Stimulated activated CD4-positive, alpha-beta T cell treated with anti-CD3 and anti-CD28 coated beads, TNF-alpha, amount 100 ng/mL, for 48 hours (primary cell): ENCODE measurements at places on chromosomes 1 and 21.
A peak's percentile ranks its signal among the peaks of the same experiment; 100 is the strongest.

DNA sequence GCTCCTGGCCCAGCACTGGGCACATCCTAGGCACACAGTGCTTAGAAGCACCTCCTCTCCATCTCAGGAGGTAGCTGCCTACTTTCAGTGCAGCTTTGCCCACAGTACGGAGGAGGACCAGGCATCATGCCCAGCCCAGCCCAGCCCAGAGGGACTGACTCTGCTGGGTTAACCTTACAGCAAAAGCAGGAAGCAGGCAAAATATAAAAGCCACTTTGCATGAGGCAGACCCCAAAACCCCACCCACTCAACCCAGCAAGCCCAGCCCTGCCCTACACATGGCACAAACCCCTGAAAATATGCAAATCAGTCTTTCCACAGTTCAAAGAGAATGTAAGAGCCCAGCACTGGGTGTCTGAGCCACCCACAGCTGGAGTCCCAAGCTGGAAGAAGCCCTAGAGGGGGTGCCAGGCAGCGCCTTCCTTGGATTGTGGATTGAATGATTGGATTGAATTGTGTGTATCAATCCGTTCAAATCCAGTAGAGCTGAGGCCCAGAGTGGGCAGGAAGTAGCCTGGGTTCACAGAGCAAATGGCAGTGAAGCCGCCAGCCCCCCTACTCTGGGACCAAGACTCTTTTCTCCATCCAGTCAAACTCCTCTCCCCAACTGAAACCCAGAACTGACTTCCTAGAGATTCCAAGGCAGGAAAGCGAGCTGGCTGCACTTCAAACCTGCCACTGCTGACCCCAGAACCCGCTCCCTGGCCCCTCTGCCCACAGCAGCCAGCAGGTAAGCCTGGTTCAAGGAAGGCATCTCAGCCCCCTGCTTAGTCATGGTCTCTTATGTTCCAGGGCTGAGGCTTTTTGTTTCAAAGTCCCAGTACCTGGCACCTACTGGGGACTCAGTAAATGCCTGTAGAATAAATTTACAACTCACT lies 117.7 kb downstream of the LACTBL1 start:
- DNase-seq: no peak

GRCh38 chr1:97903626-97904025 lies 17.2 kb downstream of the DPYD start:
- DNase-seq: no peak

DNA sequence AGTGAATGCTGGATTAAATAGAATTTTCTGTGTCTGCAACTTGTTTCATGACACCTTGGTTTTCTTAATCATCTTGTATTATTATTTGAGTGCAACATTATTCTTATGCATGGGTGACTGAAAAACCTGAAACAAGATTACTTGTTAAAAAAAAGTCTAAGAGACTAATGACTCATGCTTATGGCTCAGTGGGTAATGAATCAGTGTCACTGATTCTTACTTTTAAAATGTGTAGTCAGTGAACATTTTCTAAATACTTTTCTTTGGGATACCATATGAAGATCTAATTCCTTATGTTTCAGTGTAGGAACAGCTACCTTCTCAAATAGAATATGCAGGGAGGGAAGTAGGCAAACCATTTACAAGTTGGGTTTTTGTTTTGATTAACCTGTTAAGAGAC lies 65.5 kb downstream of the PRKAA2 start:
- no peak for DNase-seq

DNA sequence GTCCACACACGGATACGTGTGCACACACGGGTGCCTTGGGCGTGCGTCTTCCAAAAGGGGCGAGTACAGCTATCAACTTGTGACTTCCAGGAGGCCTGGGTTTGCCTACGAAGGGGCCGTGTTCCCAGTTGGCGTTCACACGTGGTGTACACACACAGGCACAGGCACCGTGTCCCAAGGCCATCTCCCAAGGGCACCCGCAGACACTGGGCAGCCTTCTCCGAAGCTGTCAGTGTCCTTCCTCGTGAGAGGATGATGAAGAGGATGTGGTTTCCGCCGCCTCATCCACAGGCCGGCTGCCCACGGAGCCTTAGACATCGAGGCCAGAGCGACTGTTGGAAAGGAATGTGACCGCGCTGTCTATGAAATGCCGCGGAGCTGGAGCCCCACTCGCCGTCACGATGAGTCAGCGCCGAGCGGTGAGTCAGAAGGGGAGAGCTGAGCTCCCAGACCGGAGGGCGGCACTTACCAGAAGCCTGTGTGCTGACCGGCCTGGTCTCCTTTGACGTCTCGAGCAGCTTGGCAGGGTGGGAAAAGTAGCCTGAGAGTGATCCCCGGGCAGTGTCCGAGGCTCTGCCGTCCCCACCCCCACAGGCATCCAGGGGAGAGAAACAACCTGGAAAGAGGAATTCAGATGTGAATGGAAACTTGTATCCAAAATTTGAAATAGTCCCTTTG lies 141.4 kb upstream of the ARHGEF16 start:
- DNase-seq: peak; percentile 65

GRCh38 chr1:11831945-11832725 lies 15.4 kb downstream of the NPPA start:
- DNase-seq: no peak
